ENCODE measurements at places on chromosomes 2 and 18. TPM values are rescaled to one million over a fixed set of nuclear protein-coding genes. Genes with fewer than 3 reads are reported as not detected.

GRCh38 chr2:136362676-136363390 is 244.9 kb upstream of the CXCR4 start:
- H3K36me3 ChIP-seq, result no peaks in the 10 kb centered on the region
- no peaks in the 10 kb centered on the region for H3K4me1 ChIP-seq
- DNase-seq, result no peak
- H3K4me3 ChIP-seq, result no peak overlapping the region

GRCh38 chr2:64021578-64021977 is 2.4 kb upstream of the VPS54 start:
- no peak overlapping the region for H3K27ac ChIP-seq
- DNase-seq, result no peak
- H3K36me3 ChIP-seq, result no peaks in the 10 kb centered on the region
- no peaks in the 10 kb centered on the region for H3K27me3 ChIP-seq
- H3K4me3 ChIP-seq, result peak overlapping the region; percentile 11

DNA sequence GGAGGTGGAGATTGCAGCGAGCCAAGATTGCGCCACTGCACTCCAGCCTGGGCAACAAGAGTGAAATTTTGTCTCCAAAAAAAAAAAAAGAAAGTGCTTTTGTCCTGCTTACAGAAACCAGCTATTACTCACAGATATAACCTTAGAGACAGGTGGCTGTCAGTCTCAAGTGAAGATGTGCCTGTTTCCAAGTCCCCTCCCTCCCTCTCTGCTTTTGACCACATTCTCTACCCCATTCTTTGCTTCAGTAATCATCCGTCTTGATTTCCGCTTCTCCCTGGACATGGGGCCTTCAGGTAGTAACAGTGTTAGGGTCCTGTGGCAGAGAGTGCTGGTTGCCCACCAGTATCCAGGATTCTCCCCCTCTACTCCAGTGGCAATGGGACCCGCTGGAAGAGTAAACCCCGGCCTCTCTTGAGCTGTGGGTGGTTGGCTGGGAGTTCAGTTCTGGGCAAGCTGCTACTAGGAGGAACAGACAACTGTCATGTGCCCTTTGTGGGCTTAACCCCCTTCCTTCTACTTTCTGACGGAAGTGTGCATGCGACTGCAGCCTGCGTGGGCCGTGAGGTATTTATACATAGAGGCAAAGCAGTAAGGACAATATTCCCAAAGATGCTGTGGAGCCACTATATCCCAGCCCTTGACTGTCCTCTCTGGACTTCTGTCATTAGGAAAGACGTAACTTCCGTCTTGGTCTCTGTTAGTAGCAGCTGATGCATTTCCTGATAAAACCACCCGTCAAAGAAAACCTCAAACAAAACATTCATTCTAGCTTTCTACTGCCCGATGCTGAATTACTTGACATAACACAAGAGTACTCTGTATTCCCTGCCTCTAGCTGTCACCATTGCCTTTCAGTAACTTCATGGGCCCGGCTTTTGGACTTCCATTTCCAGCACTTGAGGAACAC is 17.8 kb downstream of the PDCL3 start:
- no peaks in the 10 kb centered on the region for H3K4me1 ChIP-seq
- no peak overlapping the region for H3K27ac ChIP-seq
- H3K27me3 ChIP-seq, result no peaks in the 10 kb centered on the region
- H3K4me3 ChIP-seq, result no peak overlapping the region
- DNase-seq, result no peak

DNA sequence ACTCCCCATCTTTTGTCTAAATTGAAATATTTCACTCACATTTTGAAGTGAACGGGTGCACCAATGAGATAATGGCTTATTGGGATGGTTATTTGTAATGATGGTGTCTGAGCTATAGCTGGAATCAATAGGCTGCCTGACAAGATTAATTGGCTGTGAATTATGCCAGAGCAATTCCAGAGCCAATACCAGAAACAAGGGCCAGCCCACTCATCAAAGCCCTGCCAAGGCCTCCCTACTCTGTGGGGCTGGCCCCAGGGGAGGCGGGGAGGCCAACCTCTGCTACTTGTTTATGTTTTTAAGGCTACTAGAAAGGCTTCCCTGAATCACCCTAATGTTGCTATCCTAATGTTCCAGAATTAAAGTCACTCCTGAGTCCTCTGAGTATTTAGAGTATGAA is 29.1 kb upstream of the NEMP2 start:
- H3K27me3 ChIP-seq, result no peaks in the 10 kb centered on the region
- no peak overlapping the region for H3K27ac ChIP-seq
- DNase-seq, result no peak
- H3K4me3 ChIP-seq, result no peak overlapping the region
- peaks cover 7% of the 10 kb centered on the region for H3K4me1 ChIP-seq
- H3K36me3 ChIP-seq, result no peaks in the 10 kb centered on the region

GRCh38 chr18:13446610-13447461 is 228.3 kb downstream of the LDLRAD4 start:
- H3K27me3 ChIP-seq, result no peaks in the 10 kb centered on the region
- DNase-seq, result no peak
- H3K36me3 ChIP-seq, result no peaks in the 10 kb centered on the region
- no peak overlapping the region for H3K4me3 ChIP-seq
- H3K27ac ChIP-seq, result peak overlapping the region; percentile 46

DNA sequence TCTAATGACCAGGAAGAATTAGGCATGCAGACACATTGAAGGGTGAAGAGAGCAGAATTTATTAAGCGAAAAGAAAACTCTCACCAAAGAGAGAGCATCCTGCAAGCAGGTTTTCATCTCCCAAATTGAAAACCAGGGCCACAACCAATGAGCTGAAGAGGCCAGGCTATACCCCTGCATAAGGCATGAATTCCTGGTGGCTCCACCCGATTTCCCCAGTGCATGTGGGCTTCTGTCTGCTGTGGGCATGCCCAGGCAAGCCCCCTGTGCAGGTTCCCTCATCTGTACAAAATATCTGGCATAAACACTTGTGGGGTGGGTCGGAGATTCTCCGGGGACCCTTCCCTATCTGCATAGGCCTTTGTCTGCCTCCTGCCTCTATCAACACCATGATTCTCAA is 621.6 kb upstream of the LRRTM1 start:
- H3K4me3 ChIP-seq, result no peak overlapping the region
- no peaks in the 10 kb centered on the region for H3K27me3 ChIP-seq
- H3K27ac ChIP-seq, result no peak overlapping the region
- H3K36me3 ChIP-seq, result no peaks in the 10 kb centered on the region
- no peak for DNase-seq
- H3K4me1 ChIP-seq, result no peaks in the 10 kb centered on the region

DNA sequence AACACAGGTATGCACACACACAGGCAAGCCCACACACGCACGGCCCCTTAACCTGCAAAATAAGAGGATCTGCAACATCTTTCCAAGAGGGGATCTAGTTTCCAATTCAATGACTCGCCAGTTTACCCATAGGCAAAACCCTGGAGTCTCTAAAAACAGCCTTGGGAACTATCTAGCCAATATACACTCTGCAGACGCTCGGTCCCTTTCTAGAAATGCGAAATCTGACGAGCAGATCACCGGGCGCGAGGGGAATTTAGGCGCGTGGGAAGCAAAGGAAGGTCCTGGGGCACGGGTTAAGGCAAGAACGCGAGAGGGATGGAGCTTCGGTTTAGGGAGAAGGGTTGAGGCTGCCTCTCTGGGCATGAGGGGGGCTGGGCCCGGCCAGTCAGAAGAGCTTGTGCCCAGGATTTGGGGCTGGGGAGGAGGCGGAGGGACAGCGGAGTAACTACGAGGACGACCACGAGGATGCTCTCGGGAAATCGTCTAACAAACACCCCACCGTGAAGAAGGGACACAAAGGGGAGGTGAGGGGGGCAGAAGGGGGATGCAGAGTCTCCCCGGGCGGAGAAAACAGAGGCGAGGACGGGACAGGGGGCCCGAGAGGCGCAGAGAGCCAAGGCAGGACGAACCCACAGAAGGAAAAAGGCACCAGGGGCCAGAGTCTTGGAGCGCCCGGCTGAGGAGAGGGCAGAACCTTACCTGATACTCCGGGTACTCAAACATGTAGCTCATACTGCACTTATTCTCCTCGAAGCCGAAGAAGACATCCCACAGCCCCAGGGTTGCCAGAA is 542 bp downstream of the PGAP1 start:
- peaks cover 27% of the 10 kb centered on the region for H3K4me1 ChIP-seq
- H3K36me3 ChIP-seq, result no peaks in the 10 kb centered on the region
- peak; percentile 27 for DNase-seq
- peak overlapping the region; percentile 82 for H3K27ac ChIP-seq
- H3K27me3 ChIP-seq, result no peaks in the 10 kb centered on the region
- H3K4me3 ChIP-seq, result peak overlapping the region; percentile 91

- DNase-seq, result no peak
- H3K4me3 ChIP-seq, result no peak overlapping the region
- no peaks in the 10 kb centered on the region for H3K36me3 ChIP-seq
Measured at GRCh38 chr2:70772486-70773155, 4.6 kb upstream of the ADD2 start.

DNA sequence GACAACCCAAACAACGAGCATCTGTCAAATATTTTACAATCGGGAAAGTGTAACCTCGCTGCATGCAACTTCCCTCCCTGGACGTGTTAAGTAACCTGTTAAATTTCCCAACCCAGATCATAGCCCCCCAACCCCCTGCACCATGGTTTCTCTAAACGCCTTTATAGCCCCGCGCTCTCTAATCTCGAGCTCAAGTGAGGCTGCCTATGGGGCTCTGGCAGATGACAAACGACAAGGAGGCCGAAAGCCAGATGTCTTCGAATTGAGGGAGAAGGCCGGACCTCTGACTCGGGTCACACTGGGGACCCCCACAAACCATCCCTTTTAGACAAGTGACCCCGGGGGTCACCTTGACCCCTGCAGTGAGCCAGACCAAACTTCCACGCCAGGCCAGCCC is 526 bp downstream of the COX7A2L start:
- H3K4me1 ChIP-seq, result peaks cover 36% of the 10 kb centered on the region
- H3K4me3 ChIP-seq, result peak overlapping the region; percentile 97
- no peaks in the 10 kb centered on the region for H3K27me3 ChIP-seq
- peak overlapping the region; percentile 95 for H3K27ac ChIP-seq
- no peak for DNase-seq

DNA sequence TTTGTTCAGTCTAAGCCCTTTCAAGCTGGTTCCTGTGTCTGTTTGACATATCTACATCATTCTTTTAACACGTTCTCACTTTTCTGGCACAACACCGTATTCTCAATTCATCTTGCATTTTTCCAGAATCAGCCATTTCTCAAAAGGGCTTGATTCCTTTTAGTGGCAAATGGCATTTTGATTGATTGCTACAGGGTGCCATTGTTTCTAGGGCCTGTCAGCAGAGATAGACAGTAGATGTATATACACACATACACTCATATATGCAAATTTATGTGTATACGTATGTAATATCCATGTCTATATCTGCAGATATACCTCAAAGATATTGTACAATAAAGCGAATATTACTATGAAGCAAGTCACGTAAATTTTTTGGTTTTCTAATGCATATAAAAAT is 367.9 kb upstream of the TNP1 start:
- no peak for DNase-seq
- no peaks in the 10 kb centered on the region for H3K36me3 ChIP-seq
- peaks cover 14% of the 10 kb centered on the region for H3K4me1 ChIP-seq
- no peaks in the 10 kb centered on the region for H3K27me3 ChIP-seq

- H3K4me3 ChIP-seq, result peak overlapping the region; percentile 84
- peak overlapping the region; percentile 94 for H3K27ac ChIP-seq
- DNase-seq, result no peak
- H3K27me3 ChIP-seq, result no peaks in the 10 kb centered on the region
- no peaks in the 10 kb centered on the region for H3K36me3 ChIP-seq
Measured at GRCh38 chr2:95208106-95208505, 785 bp downstream of the ZNF892 start.

- H3K4me3 ChIP-seq, result no peak overlapping the region
- no peaks in the 10 kb centered on the region for H3K27me3 ChIP-seq
- DNase-seq, result no peak
- H3K4me1 ChIP-seq, result no peaks in the 10 kb centered on the region
- H3K27ac ChIP-seq, result no peak overlapping the region
- H3K36me3 ChIP-seq, result peaks cover 14% of the 10 kb centered on the region
Measured at GRCh38 chr2:29187926-29188325, 72.7 kb downstream of the CLIP4 start.

DNA sequence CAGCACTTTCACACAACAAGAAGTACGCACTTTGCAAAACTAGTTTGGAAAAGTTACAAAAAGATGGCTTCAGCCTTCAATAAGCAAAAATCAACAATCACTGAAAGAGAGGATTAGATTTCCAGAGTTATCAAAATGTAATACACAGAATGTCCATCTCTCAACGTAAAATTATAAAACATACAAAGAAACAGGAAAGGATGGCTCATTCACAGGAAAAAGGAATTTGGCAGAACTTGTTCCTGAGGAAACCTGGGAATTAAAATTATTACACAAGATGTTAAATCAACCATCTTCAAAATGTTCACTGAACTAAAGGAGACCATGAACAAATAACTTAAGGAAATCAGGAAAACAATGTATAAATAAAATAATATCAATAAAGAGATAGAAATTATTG is 8.0 kb downstream of the C2orf92 start:
- no peak overlapping the region for H3K4me3 ChIP-seq
- no peaks in the 10 kb centered on the region for H3K4me1 ChIP-seq
- H3K27ac ChIP-seq, result no peak overlapping the region
- no peaks in the 10 kb centered on the region for H3K27me3 ChIP-seq
- H3K36me3 ChIP-seq, result no peaks in the 10 kb centered on the region

GRCh38 chr2:150371044-150371818 is 116.2 kb downstream of the RND3 start:
- no peak overlapping the region for H3K27ac ChIP-seq
- H3K4me1 ChIP-seq, result no peaks in the 10 kb centered on the region
- H3K27me3 ChIP-seq, result no peaks in the 10 kb centered on the region
- H3K36me3 ChIP-seq, result no peaks in the 10 kb centered on the region

GRCh38 chr18:3062798-3063680 is 50.1 kb upstream of the LPIN2 start:
- no peaks in the 10 kb centered on the region for H3K4me1 ChIP-seq
- H3K4me3 ChIP-seq, result no peak overlapping the region
- no peaks in the 10 kb centered on the region for H3K27me3 ChIP-seq
- DNase-seq, result peak; percentile 76
- no peak overlapping the region for H3K27ac ChIP-seq

DNA sequence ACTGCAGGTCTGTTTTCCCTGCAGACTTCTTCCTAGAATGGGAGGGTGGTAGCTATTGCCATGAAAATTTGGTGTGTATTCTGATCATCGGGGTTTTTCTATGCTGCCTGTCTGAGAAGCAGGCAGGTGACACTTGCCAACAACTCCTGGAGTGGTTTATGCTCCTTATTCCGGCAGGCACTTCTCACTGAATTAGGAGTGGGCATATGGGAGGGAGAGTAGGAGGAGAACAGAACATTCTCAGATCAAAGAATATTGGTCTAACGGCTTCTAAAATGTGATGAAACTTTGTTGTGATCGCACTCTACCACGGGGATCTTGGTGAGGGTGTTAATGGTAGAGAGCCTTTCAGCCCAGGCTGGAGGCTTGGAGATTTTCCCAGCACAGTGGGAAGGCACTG is 480.8 kb downstream of the PLCL1 start:
- no peak overlapping the region for H3K27ac ChIP-seq
- no peaks in the 10 kb centered on the region for H3K4me1 ChIP-seq
- no peaks in the 10 kb centered on the region for H3K36me3 ChIP-seq
- no peak overlapping the region for H3K4me3 ChIP-seq

Gene CLK1
- 42.5 TPM for total RNA-seq

Gene C2orf92
- total RNA-seq, result 4.4 TPM

Gene UGT1A3
- not detected for total RNA-seq

Gene GPAT2
- total RNA-seq, result 4.8 TPM

Gene TMEM163
- 0.80 TPM for total RNA-seq

Gene PIEZO2
- 0.83 TPM for total RNA-seq

Gene SERPINB4
- not detected for total RNA-seq

Gene LHCGR
- total RNA-seq, result 1.7 TPM
